NCI-H510A (cell line): ENCODE measurements at places on chromosomes 6 and 20.
A peak's percentile ranks its signal among the peaks of the same experiment; 100 is the strongest.

GRCh38 chr6:4533576-4533975 is 242.6 kb upstream of the CDYL start:
- DNase-seq = no peak

DNA sequence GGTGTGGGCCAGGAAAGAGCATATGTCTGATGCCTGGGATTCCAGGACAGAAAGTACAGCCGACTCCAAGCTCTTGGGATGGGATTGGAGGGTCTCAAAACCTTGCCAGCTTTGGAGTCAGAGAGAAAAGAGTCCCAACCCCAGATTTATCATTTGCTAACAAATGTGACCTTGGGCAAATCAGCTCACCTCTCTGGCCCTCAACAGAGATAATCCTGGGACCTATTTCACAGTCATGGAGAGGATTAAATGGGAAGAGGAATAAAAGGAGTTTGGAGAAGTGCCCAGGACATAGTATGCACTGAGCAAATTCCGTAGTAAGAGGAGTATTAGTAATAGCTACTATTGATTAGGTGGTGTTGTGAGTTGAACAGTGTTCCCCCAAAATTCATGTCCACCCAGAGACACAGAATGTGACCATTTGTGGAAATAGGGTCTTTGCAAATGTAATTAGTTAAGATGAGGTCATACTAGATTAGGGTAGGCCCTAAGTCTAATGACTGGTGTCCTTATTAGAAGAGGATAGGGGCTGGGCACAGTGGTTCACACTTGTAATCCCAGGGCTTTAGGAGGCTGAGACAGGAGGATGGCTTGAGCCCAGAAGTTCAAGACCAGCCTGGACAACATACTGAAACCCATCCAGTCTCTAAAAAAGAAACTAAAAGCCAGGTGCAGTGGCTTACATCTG is 17.1 kb downstream of the RIPOR3 start:
- no peak for DNase-seq

DNA sequence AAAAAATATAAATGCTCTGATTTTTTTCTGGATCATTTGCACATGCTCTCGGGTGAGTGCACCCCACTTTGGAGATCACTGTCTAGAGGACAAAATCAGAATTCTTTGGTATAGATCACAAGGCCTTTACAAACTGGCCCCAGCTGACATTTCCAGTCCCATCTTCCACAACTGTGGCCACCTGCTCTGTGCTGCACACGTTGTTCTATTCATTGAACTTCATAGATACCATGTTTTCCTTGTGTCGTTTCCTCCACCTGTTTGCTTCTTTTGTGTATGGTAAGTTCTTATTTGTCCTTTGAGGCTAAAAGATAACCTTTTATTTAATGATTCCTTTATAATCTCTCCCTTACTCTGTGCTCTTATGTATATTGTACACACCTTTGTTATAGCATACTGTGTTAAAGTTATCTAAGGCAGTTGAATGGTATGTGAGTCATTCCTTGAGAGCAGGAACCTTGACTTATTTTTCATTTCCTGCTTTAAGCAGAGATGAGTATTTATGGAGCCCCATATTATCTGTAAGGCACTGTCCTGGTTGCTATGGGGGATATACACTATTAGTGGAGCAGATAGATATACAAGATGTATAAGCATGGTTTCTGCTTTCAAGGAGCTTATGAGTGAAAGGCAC is 12.0 kb upstream of the SLC17A5 start:
- DNase-seq = no peak

DNA sequence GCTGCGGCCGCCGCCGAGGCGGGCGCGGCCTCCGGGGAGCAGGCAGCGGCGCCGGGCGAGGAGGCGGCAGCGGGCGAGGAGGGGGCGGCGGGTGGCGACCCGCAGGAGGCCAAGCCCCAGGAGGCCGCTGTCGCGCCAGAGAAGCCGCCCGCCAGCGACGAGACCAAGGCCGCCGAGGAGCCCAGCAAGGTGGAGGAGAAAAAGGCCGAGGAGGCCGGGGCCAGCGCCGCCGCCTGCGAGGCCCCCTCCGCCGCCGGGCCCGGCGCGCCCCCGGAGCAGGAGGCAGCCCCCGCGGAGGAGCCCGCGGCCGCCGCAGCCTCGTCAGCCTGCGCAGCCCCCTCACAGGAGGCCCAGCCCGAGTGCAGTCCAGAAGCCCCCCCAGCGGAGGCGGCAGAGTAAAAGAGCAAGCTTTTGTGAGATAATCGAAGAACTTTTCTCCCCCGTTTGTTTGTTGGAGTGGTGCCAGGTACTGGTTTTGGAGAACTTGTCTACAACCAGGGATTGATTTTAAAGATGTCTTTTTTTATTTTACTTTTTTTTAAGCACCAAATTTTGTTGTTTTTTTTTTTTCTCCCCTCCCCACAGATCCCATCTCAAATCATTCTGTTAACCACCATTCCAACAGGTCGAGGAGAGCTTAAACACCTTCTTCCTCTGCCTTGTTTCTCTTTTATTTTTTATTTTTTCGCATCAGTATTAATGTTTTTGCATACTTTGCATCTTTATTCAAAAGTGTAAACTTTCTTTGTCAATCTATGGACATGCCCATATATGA is 3.2 kb downstream of the MARCKS start:
- DNase-seq = no peak

DNA sequence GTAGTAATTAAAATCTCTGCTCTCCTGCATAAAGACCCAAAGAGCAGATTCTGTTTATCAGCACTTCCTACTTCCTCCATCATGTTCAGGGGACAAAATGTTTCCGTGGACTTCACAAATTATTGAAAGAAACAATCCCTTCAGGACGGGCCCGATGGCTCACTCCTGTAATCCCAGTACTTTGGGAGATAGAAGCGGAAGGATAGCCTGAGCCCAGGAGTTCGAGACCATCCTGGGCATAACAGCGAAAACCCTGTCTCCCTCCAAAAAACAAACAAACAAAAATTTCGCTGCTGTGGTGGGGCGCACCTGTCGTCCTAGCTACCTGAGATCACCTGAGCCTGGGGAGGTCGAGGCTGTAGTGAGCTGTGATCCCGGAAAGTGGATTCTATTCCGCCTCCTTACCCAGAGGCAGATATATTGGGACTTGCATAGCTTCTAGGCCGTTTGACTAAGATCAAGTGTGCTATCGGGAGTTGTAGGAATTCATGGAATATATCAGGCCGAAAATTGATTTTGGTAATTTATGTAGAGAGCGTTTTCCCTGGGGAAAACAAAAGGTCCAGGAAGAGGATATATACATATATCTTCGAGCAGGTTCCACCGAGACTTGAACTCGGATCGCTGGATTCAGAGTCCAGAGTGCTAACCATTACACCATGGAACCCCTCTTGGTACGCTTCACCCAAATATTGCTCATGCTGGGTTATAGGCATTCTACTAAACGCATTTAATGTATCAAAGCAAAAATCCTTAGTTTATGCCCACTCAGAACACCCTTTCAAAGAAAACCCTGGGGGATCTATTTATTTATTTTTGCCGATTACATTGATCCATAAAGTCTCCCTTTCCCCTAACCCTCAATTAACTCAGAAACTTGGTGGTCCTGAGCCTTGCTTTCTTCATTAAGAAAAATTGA is 74.5 kb upstream of the ZNF184 start:
- no peak for DNase-seq

GRCh38 chr6:135703621-135704020 is 147.9 kb upstream of the PDE7B start:
- DNase-seq = no peak

- no peak for DNase-seq
Measured at GRCh38 chr6:15364401-15365037, 118.7 kb downstream of the JARID2 start.

DNA sequence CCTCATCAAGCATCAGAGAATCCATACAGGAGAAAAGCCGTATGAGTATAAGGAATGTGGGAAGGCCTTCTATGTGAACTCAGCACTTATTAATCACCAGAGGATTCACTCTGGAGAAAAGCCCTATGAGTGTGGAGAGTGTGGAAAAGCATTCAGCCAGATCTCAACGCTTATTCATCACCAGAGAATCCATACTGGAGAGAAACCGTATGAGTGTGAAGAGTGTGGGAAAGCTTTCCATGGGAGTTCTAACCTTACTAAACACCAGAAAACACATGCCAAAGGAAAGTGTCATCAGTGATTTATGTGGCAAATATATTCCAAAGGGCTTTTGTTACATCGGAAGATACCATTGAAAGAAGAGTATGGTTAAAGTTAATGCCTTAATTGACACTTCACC is 25.4 kb downstream of the ZKSCAN8 start:
- DNase-seq = no peak

GRCh38 chr6:145787688-145788087 is 26.9 kb downstream of the FBXO30 start:
- no peak for DNase-seq

DNA sequence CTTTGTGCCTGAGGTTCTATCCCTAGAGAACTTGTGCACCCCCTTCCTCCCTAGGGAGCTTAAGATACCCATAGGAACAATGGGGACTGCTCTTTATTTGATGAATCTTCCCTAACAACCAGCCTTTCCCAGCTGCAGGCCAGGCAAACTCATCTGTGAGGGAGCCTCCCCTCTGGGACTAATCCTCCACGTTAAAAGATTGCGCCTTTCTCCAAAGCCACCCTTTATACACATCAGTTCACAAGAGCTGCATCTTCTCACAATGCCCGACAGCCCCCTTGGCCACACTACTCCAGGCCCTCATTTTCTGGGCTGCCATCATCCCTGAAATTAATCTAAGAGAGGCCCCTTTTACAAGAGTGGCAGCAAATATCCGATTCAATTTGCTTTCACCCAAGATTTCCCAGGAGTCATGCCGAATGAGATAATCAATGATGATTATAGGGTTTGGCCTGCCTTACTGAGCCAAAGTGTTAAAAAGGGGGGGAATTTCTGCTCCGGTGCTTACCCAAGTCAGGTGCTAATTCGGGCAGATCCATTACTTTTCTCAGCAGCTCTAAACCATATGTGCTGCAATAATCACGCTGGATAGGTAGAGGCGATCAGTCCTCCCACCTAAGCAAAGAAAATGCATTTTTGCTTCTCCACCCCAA is 336.5 kb downstream of the KIF16B start:
- DNase-seq = no peak

GRCh38 chr6:43476746-43477145 is 624 bp upstream of the TJAP1 start:
- no peak for DNase-seq

DNA sequence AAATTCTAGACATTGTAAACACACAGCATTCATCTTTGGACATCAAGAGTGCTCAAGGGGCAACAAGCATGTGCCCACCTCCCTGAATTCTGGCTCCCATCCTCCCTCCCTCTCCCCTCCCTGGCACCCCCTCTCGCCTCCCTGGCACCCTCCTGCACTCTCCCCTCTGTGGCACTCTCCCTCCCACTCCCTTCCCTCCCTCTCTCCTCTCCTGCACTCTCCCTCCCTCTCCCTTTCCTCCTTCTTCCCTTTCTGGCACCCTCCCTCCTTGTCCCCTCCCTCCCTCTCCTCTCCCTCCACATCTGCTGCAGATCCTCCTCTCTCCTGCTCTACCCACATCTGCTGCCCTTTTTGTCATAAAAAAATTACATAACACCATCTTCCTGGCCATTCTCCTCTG is 113.0 kb upstream of the SLC22A23 start:
- no peak for DNase-seq

GRCh38 chr6:43995137-43995536 is 132.1 kb downstream of the MRPL14 start:
- DNase-seq = no peak

DNA sequence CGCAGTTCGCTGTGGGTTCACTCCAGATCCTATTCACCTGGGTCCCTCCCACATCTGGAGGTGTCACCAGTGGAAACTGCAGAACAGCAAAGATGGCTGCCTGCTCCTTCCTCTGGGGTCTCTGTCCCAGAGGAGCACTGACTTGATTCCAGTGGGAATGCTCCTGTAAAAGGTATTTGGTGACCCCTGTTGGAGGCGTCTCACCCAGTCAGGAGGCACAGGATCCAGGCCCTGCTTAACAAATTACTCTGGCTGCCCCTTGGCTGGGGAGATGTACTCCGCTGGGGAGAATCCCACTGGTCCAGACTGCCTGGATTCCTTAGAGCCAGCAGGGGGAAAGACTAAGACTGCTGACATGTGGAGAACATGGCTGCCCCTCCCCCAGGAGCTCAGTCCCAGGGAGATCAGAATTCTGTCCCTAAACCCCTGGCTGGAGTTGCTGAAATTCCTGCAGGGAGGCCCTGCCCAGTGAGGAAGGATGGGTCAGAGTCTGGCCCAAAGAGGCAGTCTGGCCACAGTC is 483.0 kb downstream of the CBLN4 start:
- no peak for DNase-seq

- no peak for DNase-seq
Measured at GRCh38 chr6:167799033-167799821, 27.5 kb upstream of the AFDN start.

GRCh38 chr20:9616833-9617461 is 102.6 kb downstream of the LAMP5 start:
- peak; percentile 45 for DNase-seq

GRCh38 chr20:11159728-11160127 is 485.9 kb upstream of the JAG1 start:
- DNase-seq = no peak

- no peak for DNase-seq
Measured at GRCh38 chr20:19777981-19778380, 19.9 kb downstream of the RIN2 start.

- no peak for DNase-seq
Measured at GRCh38 chr20:347317-347639, 367 bp downstream of the NRSN2 start.

- DNase-seq = no peak
Measured at GRCh38 chr20:2244993-2245392, 50.8 kb upstream of the TGM3 start.

- DNase-seq = no peak
Measured at GRCh38 chr6:83069633-83070032, 2.2 kb downstream of the DOP1A start.

GRCh38 chr20:63486300-63486855 is 12.5 kb downstream of the EEF1A2 start:
- DNase-seq = no peak

GRCh38 chr6:165543781-165544180 is 119.3 kb downstream of the PDE10A start:
- no peak for DNase-seq

- no peak for DNase-seq
Measured at GRCh38 chr6:23278180-23278532, 708.8 kb downstream of the HDGFL1 start.

GRCh38 chr6:35668744-35669450 is 19.8 kb downstream of the FKBP5 start:
- no peak for DNase-seq

DNA sequence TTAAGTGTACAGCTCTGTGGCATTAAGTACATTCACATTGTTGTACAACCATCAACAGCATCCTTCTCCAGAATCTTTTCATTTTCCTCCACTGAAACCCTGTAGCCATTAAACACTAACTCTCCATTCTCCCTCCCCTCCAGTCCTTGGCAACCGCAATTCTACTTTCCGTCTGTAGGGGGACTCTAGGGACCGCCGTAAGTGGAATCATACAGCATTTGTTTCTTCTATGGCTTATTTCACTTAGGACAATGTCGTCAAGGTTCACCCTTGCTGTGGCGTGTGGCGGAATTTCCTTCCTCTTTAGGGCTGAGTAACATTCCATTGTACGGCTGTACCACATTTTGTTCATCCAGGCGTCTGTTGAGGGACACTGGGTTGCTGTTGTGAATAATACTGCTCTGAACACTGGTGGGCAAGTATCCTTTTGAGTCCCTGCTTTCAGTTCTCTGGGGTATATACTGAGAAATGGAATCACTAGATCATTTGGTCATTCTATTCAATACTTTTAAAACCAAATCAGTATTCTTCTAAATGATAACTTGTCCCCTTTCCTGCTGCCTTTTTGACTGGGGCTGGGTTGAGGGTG is 50.7 kb downstream of the PPP1R3G start:
- DNase-seq = no peak
